ENCODE measurements at places on chromosomes 6 and 20.

DNA sequence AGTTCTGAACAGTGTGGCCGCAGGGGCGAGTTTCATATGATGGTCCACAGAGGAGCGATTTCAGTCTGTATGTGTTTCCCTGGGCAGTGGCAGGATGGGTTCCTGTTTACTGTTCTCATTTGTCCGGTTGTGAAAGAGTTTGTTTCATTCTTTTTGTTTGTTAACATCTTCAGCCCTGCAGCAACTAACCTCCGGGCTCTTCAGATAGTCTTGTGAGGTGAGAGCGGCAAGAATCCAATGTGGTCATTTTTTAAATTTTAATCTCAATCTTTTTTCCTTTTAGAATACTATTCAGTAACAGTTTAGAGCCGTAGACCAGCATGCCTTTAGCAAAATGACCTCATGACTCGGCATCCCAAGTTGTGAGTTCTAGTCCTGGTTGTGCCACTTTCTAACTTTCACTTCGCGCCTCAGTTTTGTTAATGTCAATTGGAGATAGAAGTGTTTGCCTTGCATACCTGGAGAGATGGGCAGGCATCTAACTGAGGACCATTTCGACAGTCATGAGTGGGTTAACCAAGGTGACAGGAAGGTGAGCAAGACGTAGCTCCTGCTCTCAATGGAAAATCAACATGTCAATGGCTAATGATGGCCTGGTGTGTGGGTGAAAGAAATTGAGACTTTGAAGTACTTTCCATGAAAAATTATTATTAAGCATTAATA lies 38.5 kb upstream of the PXDC1 start:
- DNase-seq: no peak

DNA sequence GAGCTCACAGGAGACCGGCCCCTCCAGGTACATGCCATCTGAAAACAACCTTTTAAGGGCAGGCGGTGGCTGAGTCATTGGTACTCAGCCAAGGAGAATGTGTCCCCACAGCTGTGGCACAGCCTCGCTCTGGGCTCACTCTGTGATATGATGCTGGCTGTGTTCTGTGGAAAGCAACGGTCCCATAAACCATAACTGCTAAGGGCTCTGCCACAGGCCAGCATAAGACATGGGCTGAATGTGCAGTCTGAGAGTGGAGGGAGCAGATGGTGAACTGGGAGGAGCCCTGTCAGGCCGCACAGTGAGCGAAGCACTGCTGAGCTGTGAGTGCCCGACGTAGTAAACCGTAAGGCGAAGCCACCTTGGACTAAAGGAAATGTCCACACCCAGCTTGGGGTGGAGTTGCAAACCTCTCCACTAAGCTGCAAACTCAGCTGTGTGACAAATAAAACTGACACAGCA lies 375.8 kb downstream of the THBS2 start:
- no peak for DNase-seq

DNA sequence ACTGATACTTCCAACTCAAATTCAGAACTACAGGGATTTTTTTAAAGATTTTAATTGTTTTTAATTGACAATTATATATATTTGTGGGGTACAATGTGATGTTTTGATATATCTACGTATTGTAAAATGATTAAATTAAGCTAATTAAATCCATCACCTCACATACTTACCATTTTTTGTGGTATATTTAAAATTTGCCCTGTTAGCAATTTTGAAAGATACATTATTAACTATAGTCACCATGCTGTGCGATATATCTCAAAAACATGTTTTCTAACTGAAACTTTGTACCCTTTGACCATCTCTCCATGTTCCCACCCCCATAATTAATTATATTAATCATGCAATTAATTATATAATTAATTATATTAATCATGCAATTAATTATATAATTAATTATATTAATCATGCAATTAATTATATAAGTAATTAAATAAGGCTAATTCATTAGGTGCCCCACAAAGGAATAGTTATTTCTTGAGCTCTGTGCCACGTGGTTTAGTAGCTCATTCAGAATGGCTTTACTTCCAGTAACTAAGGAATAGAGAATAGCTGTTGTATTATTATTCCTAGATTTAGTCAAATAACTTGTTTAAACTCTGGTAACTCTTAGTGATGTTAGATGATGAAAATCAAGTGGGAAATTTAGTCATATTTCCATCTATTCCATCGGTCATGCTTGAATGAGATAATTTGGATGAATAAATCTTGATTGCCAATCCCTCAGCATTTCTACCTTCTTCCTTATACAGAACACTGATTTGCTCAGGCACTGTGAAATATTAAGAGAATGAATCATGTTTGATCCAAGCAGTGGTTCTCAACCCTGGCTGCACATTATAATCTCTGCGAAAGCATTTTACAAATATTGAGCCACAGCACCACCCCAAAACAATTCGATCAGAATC lies 25.1 kb downstream of the LOC128125822 start:
- DNase-seq: no peak

DNA sequence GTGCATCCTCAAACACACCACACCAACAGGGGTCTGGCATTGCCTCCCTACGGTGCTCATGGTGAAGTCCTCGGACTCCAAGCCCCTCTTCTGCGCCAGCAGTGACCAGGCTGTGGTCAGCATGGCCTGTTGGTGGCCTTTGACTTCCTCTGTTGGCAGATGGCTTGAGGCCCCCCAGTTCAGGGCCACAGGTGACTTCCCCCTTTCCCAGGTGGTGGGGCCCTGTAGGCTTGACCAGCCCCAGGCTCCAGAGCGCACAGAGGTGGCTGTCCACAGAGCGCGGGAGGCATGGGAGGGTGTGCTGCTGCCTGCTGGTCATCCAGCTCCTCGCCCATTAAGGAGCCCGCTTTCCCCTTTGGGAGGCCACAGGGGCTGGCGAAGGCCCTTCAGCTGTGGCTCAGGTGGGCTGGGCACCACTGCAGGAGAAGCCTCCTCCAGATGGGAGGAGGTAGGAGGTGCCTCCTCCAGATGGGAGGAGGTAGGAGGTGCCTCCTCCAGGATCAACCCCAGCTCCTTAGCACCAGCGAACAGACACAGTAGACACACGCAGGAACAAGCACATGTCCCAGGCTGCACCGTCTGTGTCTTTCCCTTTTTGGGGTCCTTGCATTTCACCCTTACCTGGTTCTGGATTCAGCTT lies 52.1 kb upstream of the BHLHE23 start:
- DNase-seq: no peak

- DNase-seq: no peak
Measured at GRCh38 chr20:56949318-56949717, 317.1 kb downstream of the BMP7 start.

DNA sequence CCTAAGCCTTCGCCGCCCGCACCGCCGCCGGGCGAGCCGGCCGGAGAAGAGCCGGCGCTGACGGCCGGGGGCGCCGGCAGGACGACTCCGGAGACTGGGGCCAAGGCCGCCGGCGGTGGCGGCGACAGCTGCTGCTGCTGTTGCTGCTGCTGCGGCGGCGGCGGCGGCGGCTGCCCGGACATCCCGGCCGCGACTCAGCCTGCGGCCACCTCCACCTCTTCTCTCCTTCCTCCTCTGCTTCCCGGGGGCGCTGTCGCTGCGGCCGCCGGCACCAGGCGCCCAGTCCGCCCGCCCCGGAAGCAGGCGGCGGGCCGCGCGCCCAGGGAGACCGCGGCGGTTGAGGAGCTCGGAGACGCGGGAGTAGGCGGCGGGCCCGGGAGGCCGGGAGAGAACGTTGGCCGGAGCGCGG lies 307 bp downstream of the RANBP9 start:
- no peak for DNase-seq

DNA sequence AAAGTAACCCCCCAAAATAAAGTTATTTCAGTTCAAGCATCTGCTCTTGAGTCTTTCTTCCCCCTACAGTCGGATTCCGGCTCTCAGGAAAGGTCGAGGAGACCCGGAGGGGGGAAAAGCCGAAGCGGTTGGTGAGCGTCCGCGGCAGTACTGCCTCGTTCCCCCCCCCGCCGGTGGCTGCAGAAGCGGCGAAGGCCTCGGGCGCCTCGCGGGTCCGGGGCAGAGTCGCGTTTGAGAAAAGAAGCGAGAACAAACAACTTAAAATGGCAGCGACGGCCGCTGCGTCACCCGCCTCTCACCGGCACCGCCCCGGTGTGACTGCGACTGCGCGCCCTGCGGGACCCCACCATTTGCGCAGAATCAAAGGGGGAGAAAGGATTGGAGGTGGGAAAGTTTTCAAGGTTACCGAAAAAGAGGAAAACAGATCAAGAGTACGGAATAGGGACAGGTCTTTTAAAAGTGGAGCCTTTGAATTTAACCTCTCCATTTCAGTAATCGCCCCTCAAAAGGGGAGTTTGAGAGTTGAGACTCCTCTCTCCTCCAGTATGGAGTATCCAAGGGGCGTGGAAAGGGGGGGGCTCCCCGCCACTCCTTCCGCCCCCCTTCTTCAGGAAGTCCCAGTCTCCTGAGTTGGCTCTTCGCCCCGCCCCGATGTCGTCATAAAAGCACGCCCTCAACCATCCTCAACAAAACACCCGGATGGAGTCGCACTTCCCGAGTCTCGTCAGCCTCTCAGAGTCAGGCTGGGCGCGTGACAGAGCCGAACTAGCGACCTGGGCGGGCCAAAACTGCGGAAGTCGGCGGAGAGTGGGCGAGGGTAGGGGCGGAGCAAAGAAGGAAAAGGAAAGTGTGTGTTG lies 1.9 kb upstream of the C6orf62 start:
- DNase-seq: peak; percentile 96

DNA sequence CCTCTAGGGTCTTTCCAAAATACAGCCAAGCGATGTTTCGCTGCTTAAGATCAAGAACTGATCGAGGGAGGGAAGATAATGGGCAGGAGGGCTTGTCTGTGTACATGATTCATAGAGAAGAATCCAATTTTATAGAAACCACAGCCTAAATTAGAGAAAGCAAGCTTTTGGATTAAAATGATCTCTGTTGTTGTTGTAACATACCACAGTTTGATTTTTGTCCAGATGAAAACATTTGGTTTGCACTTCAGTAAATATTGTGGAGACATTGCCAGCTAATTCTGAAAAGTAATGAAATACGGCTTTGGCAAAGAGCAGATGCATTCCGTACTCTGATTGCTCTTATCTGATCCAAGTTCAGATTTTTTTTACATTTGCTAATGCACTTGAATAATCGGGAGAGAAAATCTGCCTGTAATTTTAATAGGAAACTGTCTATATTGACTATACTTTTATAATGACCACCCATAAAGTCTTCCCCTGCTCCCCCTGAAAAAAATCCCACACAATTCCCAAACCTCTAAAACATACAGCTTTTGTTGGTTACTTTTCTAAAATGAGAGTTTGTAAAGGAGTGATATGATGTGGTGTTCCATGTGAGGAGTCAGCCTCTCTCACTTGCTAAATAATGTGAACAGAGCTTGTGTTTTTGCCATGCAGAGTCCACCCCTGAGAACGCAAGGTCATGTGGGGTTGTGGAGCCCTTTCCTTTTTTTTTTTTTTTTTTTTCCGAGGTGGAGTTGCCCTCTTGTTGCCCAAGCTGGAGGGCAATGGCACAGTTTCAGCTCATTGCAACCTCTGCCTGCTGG lies 199.9 kb downstream of the DTNBP1 start:
- DNase-seq: no peak

GRCh38 chr6:99189823-99190721 lies 159.4 kb downstream of the FAXC start:
- peak; percentile 50 for DNase-seq

DNA sequence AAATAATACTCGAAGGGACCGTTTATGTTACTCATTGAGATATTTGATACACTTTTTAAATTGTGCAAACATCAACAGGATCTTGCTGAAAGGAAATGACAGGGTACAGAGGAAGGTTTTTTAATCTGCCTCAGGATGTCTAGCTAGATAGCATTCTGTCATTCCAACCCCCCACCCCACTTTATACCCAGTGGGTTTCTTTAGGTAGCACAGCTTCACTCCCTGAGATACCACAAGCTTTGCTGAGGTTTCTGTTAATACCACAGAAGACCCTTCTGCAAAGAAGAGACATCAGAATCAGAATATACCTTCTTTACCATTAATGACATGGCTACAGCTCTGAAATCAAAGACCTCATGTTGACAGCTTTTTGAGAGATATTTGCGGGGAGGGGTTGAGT lies 1.3 kb downstream of the PHACTR2 start:
- DNase-seq: no peak

DNA sequence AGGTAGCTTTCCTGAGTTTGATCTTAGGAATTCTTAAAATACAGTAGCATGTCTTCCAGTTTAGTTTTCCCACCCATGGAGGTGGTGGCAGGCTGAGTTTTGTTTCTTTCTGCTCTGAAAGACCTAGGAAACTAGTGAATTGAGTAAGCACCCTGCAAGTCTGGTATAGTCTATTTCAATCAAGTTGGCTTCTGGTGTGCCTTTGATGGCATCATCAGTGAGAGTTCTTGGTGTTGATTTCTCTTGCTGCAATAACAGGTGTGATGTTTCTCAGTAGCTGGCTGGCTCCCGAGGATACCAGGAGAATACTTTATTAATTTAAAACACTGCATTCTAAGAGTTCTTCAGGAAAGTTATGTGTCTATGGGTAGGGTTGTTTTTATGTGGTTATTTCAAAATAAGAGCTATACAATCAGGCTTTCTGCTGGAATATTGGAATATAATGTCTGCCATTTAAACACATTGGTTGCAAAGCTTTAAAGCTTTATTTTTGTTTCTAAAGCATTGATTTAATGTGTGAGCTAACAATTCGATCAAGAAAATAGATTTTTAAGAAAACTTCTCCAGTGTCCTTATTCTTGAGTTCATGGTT lies 19.0 kb downstream of the VAPB start:
- peak; percentile 65 for DNase-seq

GRCh38 chr6:165767228-165767627 lies 104.2 kb upstream of the PDE10A start:
- DNase-seq: no peak

- no peak for DNase-seq
Measured at GRCh38 chr6:19845266-19846041, 8.3 kb downstream of the ID4 start.

- no peak for DNase-seq
Measured at GRCh38 chr6:53611889-53612288, 53.7 kb downstream of the KLHL31 start.

GRCh38 chr6:35492974-35493284 lies 4.0 kb downstream of the TEAD3 start:
- DNase-seq: no peak

GRCh38 chr6:36556281-36556680 lies 9.0 kb upstream of the STK38 start:
- no peak for DNase-seq

- no peak for DNase-seq
Measured at GRCh38 chr6:11712760-11713159, 65.8 kb downstream of the ADTRP start.

GRCh38 chr20:11891077-11891775 lies 26.5 kb upstream of the BTBD3 start:
- no peak for DNase-seq

GRCh38 chr6:158569036-158569435 lies 9.1 kb downstream of the TMEM181 start:
- no peak for DNase-seq

DNA sequence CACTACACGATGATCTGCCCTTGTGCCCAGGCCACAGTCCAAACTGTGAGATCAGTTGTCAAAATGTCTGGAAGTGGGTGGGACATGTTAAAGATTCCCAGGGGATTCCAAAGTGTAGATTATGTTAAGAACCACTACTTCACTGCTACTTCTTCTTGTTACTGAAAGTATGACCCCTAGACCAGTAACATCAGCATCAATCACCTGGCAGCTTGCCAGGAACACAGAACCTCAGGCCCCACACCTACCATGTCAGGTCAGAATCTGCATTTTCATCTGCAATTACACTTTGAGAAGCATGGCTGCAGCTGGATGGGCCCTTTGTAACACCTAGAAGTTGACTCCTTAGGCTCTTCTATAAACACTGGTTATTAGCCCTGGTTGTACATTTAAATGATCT lies 36.1 kb downstream of the RFPL4B start:
- DNase-seq: no peak

GRCh38 chr20:8330319-8330784 lies 198.3 kb downstream of the PLCB1 start:
- no peak for DNase-seq

GRCh38 chr20:57966620-57967019 lies 256.8 kb upstream of the PMEPA1 start:
- no peak for DNase-seq
